ENCODE measurements at places on chromosomes 5 and 9.
A peak's percentile ranks its signal among the peaks of the same experiment; 100 is the strongest.

GRCh38 chr9:97556721-97557605, 55.5 kb downstream of the TMOD1 start:
- no peak for DNase-seq

DNA sequence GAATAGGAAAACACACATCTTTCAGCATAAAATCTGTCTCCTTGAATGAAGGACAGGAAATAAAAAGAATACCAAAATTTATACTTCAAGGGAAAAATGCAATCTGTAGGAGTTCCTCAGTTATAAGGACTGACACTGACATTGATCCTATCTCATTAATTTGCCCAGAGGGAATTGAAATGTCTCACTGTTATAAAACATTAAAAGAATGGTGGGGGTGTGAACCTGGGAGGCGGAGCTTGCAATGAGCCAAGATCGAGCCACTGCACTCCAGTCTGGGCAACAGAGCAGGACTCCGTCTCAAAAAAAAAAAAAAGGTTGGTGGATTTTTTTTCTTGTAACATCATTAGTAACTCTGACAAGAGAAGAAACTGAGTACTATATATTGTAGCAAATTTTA, 60.8 kb downstream of the TTLL11 start:
- no peak for DNase-seq

- DNase-seq, result no peak
Measured at GRCh38 chr5:62395210-62395950, 8.3 kb downstream of the DIMT1 start.

DNA sequence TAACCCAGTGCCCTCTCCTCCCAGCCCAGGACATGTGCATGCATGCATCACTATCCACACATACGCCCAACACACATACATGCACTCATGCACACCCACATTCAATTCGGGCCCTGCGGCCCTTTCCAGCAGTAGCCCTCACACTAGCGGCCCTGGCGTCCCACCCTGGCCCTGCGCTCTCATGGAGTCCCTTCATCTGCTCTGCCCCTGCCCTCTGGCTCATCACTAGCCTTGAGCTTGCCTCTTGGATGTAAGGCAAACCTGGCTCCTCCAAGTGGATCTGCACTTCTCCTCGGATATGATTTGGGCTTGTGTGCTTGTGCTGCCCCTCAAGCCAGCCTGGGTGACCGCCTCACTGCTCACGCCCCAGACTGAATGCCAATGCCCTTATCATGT, 147.2 kb downstream of the SEC61B start:
- no peak for DNase-seq

- peak; percentile 37 for DNase-seq
Measured at GRCh38 chr5:167998148-167998767, 293.2 kb upstream of the WWC1 start.

DNA sequence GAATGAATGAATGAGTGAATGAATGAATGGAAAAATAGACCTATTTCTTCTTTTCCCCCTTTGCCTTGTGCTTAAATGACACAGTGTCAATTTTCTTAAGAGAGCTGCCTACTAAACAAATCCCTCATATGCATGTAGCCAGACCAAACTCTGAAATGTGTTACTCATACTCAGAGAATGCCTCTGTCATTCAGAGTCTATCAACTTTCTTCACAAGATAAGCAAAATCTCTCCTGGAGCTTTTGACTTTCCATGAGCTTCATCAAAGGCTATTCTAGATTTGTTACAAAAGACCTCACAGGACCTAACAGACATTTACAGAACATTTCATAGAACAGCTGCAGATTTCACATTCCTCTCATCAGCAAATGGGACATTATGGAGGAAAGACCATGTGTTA, 275.7 kb upstream of the MSX2 start:
- DNase-seq, result peak; percentile 56

- no peak for DNase-seq
Measured at GRCh38 chr9:121979736-121980135, 113.4 kb downstream of the TTLL11 start.

GRCh38 chr9:72809586-72809985, 143.3 kb downstream of the ALDH1A1 start:
- no peak for DNase-seq

DNA sequence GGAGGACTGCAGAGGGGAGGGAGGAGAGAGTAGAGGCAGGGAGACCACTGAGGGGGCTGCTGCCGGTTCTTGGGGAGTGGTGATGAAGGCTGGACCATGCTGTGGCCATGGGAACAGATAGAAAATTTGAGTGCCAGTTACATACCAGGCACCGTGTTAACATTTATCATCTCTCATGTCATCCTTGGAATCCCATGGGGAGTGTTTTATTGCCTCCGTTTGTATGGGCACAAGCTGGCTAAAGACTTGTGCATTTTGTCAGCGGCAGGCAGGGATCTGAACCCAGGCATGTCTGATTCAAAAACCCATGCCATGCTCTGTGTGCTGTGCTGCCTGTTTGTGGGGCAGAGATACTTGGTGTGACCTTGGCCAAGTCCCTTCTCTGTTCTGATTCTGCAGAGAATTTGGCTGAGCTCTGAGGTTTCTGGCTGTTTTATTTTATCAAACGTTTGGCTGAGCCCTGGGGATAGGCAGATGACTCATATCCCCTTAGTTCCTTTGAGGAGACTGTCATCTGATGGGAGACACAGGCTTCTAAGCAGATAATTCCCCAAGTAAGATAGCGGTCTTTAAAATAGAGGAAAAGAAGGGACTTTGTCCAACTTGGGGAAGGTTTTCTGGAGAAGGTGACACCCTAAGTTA, 22.2 kb downstream of the COL27A1 start:
- DNase-seq, result peak; percentile 46

GRCh38 chr9:22114956-22115355, 105.9 kb upstream of the CDKN2B start:
- peak; percentile 48 for DNase-seq

DNA sequence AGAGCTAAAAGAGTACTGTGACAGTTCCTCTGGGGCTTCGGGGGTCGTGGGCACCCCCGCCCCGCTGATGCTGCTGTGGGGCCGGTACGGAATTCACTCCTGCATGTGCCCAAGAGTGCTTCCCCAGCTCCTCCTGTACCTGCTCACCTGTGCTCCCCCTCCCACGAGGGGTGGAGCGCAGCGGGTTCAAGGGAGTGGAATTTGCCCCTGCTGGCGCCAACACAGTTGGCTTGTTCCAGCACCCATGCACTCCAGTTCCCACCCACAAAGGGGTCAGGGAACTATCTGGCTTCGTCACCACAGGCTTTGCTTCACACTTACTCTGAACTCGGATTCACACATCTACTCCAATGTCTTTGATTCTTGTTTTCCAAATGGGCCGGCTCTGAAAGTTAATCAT, 1086.9 kb upstream of the CDH6 start:
- no peak for DNase-seq

DNA sequence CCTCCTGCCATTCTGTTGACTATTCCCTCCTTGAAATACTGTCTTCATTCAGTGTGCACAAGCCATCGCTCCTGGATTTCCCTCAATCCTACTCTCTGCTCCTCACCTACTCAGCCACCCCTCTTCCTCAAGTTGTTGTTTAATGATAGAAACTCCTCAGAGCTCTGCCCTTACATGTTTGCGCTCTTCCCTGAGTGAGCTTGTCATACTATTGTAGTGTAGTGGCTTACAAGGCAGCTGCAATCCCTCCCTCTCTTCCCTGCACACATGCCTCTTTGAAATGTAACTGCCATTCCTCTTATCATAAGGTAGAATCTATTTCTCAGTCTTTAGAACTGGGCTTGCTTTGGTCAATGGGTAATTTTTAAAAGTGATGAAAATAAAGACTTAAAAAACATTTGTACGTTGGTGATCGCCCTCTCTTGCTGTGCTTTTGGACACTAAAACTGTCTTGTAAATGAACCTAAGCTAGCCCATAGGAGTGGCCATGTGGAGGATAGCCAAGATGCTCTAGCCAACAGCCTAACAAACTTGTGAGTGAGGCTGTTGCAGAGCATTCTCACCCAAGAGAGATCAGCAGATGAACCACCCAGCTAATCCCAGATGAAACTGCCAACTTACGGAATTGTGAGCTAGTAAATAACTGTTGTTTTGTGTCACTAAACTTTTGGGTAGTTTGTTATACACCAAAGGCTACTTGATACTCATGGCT, 18.1 kb upstream of the SMAD5 start:
- no peak for DNase-seq

DNA sequence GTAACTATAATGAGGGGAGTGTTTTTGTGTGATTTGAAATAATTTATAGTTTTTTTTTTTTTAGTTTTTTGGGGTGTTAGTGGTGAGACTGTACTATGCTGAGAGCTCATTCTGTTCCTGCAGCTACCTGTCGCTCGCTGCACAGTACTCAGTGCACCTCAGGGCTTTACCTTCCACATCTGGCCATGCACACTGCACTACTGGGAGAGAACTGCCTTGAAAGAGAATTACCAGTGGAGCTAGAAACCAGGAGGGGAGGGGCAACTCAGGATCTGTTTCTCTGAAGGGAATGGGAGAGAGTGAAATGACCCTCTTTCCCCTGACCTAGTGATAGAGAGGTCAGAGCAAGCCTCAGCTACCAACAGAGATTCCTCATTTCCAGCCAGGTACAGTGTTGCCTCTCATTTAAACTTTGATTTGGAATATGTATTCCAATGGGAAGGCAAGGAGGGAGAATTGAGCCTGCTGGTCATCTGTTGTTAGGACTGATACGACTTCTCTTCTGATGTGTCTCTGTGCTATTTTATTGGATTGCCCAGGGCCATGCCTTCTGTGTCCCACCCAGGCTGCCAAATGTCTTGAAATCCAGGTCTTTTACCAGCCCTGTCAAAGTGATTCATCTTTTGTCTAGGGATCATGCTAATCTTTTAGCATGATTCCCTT, 8.9 kb downstream of the ATG10 start:
- DNase-seq, result no peak

DNA sequence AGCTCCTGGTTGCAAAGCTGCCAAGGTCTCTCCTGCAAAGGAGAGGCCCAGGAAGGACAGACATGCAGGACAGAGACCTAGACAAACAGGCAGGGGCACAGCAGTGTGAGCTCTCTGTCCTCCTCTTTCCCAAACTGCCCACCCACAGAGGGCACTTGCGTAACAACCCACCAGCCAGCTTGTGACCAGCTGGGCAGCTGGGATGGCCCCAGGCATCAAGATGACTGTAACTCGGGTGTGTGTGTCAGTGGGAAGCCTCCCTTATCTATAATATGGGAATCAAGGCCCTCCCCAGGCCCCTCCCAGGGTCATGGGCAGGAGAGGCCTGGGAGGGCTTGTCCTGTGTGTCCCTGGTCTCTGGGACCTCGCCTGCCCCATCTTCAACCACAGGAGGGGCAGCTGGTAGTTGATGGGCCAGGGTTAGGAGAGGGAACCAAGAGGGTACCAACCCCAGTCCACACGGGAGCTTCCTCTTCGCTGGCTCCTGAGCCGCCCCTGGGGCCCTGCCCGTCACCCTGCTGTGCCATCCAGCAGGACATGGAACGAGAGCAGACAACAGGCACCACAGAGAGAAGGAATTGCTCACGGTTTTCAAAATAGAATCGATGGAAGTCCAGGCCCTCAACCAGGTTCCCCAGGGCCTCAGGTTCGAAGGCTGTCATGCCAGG, 37.9 kb downstream of the SLC6A7 start:
- DNase-seq, result no peak

- DNase-seq, result no peak
Measured at GRCh38 chr5:63613442-63613841, 348.8 kb downstream of the HTR1A start.

DNA sequence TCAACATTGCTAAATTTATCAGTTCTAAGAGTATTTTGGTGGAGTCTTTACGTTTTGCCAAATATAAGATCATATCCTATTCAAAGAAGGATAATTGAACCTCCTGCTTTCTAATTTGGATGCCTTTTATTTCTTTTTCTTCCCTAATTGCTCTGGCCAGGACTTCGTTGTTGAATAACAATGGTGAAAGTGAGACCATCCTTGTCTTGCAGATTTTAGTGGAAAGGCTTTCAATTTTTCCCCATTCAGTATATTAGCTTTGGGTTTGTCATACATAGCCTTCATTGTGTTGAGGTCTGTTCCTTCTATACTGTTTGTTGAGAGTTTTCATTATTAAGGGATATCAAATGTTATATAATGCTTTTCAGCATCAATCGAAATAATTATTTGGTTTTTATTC, 1974.2 kb upstream of the ACO1 start:
- no peak for DNase-seq

DNA sequence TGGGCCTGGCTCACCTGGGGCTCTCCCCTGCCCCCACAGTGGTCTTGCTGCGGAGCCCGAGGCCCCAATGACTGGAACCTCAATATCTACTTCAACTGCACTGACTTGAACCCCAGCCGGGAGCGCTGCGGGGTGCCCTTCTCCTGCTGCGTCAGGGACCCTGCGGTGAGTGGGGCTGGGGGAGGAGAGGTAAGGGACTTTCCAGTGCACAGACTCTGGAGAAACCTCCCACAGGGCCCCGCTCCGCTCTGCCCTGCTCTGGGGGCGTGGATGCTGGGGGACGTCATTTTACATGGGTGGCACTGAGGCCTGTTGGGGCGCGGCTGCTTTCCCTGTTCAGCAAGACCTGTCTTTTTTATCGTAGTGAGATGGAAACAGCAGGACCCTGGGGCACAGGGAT, 7.6 kb downstream of the TSPAN17 start:
- no peak for DNase-seq

- DNase-seq, result no peak
Measured at GRCh38 chr5:169812786-169813185, 167.5 kb downstream of the INSYN2B start.

- peak; percentile 79 for DNase-seq
Measured at GRCh38 chr5:138641547-138642298, 66.5 kb upstream of the HSPA9 start.

- DNase-seq, result peak; percentile 37
Measured at GRCh38 chr9:123678038-123678877, 251.7 kb downstream of the DENND1A start.

DNA sequence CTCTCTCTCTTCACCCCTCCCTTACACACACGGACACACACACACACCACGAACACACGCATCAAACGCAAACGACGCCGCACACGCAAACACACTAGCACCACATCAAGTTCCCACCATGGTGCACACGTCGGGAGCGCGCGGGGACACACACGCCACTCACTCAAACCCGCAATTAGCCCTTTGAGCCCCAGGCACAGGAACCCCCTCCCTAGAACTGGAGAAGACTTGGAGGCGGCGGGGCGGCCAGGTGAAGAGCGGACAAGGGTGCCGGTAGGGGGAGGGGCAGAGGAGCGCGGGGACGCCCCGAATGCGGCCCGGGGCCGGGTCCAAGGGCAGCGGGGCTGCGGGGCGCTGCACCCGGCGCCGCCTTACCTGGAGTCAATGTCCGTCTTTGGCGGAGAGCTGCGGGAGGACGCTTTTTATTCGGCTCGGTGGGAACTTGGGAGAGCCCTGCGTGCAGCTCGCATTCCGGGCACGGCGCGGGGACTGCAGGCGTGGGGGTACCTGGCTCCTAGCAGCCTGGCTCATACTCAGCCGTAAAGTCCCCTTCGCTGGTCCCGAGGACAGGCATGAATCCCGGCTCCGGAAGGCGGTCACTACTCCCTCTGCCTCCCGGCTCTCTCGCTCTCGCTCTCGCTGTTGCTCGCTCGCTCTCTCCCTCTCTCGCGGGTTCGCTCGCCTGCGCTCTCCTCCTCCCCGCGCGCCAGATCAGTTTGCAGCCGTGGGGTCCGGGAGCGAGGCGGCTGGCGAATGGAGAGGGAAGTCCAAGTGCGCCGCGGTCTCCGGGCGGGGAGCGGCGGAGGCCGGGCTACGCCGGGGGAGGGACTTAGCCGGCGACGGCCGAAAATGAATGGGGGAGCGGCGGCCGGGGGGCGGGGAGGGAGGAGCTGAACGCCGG, at the start of gene BRINP1:
Gene BRINP1 (minus strand): TSS at position 755 of the 901 bp plus-strand sequence. CDS start 56,080 bp downstream, outside the sequence.
- peak; percentile 83 for DNase-seq

GRCh38 chr5:174409070-174409469, 315.3 kb upstream of the MSX2 start:
- DNase-seq, result no peak

GRCh38 chr5:35365758-35366157, 135.5 kb upstream of the PRLR start:
- no peak for DNase-seq

Data from astrocyte of the hippocampus (primary cell).